ENCODE measurements at places on chromosomes 1 and 21. TPM values are rescaled to one million over a fixed set of nuclear protein-coding genes. Genes with fewer than 3 reads are reported as not detected.

The KRTAP13-2 gene
- not detected for total RNA-seq

The CTSK gene
- 3.6 TPM for total RNA-seq

DNA sequence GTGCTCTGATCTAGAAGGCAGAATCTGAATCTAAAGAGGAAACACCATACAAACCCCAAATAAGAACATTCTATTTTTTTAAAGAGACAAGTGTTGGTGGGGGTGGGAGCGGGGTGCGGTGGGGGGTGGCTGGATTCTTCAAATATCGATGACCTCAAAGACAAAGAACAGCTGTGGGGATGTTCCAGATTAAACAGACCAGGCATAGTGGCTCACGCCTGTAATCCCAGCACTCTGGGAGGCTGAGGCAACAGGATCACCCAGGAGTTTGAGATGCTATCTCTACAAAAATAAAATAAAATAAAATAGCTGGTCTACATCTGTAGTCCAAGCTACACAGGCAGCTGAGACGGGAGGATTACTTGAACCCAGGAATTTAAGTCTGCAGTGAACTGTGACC is 5.0 kb downstream of the ATP1A4 start:
- no peak for DNase-seq

DNA sequence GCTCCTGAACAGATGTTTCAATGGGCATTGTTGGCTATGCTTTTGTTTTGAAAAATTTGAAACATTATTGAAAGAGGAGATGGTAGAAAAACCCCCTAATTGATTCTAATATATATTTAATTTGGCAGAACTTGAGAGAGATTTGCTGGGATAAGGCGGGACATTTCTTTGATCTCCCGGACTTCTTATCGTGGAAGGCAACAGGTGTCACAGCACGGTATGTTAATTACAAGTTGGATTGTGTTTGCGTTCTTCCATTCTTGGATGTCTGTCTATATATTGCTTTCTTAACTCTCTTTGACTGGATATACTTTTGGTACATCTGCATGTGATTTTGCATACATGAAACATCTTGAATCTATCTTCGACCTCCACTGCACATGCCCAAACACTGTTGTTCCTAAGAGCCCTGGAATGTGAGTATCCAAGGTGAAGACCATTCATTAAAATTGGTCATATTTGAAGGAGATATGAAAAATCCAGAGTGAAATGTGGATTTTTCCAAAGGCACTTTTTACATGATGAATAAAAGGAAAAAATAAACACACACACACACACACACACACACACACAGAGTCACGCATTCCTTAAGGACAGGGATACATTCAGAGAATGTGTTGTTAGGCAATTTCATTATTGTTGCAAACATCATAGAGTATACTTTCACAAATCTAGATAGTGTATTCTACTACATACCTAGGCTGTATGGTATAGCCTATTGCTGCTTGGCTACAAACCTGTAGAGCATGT is 81.9 kb downstream of the FGGY start:
- no peak for DNase-seq

The OR6K3 gene
- total RNA-seq = not detected

The PPIE gene
- total RNA-seq = 67.6 TPM

GRCh38 chr1:205332015-205332791 is 10.7 kb upstream of the NUAK2 start:
- no peak for DNase-seq

Measured in activated T-helper 2 cell treated with anti-CD3 and anti-CD28 coated beads, Interferon-gamma antibody, Interleukin-2, Interleukin-4, amounts not matched to agents 10 μg/mL and 5 μg/mL and 100 μg/mL, durations not matched to agents 14 hours and 24 hours and 36 hours (primary cell).